ENCODE measurements at places on chromosomes 5 and 9.

DNA sequence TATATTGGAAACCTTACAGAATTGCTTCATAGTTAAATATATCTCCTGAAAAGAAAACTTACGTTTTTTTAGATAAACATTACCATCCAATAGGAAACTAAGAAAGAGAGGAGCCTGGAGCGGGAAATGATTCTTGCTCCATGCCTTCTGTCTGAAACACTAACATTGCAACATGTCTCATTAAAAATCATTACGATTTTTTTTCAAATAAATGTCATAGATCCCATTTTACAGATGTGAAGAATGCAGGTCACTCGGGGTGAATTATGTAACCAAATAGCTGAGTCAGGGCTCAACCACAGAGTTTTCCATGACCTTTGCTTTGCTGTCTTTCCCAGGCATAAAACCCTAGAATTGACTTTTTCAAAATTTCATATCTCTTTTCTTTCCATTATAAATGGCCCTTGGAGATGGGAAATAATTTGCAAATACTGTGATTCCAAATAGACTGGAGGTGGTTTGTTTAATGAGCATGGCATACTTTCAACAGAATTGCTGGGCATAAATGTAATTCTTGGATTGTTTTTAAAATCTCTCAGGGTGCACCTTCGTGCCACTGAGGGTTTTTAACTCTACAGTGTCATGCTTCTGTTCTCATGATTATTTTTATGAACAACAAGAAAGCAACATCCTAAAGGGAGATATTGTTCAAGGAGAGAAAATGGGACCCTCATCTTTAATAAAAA, 302.8 kb downstream of the EBF1 start:
- no peak for DNase-seq

DNA sequence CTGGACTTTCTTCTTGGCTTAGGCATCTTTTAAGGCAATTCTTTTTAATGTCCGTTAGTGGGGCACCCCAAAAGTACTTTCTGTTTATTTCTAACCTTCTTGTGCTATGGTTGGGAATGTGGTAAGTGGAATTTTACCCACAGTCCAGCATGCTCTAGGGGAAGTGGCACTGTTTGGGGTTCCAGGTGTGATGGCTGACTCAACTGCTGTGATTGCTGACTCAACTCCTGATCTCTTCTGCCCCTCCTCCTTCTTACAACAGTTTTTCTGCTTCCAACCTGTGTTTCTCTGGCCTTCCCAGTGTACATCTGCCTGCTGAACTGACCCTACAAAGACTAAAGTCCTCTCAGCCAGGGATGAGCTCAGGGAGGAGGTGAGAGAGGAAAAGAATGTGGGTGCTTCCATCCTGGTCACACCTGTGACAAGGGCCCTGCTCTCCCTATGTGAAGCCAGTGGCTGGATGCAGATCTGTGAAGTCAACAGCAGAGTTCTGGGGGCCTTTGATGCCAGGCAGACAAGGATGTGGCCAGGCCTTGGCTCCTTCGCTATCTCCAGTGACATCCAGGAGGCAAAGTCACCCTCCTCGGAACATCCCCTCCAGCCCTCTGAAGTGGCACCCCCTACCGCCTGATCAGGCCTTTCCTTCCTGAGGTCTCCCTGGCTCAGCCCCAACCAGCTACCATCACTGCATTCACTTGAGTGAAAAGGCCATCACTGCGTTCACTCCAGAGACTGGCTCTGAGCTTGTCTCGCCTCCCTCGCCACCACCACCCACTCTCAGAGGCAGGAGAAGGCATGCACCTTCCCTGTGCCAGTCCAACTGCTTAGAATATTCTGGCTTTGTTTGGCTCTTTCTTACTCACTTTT, 72.2 kb downstream of the C5orf15 start:
- DNase-seq: no peak

DNA sequence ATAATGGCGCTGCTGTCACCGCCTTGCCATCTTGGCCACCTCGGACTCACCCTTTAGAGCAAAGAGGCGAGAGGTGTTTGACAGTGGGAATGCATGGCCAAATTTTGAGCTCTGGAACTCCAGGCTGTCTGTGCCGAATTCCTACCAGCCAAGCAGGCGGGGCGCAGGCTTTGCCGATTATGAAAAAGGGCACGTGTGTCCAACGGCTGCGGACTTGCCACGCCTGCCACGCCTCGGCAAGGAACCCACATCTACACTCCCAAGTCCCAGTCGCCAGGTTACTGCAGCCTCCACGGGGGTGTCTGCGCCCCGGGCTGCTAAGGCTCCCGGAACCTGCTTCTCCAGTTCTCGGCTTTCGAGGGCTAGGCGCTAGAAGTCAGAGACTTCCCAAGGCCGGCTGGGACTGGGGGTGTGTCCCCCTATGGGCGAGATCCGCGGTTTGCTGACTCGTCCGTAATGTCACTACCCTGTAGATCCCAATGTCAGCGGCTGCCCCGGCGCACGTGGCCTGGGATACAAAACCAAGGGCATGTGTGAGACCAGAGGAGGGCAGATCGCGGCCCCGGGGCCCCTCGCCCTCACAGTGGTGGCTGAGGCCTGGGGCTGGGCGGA, 2.8 kb downstream of the NPR3 start:
- DNase-seq: no peak

DNA sequence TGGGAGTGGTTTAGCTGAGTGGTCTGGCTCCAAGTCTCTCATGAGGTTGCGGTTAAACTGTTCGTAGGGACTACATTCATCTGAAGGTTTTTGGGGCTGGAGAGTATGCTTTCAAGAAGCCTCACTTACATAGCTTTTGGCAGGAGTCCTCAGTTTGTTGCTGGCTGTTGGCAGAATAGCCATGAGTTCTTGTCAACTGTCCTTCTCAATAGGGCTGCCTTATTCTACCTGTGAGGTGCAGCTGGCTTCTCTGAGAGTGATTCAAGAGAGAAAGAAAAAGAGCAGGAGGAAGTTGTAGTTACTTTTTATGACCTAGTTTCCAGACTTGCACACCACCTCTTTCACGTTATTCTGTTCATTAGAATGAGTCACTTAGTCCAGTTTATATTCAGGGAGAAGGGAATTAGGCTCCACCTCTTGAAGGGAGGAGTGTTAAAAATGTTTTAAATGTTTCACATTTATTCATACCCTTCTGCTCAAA, 33.2 kb downstream of the YTHDC2 start:
- DNase-seq: no peak

DNA sequence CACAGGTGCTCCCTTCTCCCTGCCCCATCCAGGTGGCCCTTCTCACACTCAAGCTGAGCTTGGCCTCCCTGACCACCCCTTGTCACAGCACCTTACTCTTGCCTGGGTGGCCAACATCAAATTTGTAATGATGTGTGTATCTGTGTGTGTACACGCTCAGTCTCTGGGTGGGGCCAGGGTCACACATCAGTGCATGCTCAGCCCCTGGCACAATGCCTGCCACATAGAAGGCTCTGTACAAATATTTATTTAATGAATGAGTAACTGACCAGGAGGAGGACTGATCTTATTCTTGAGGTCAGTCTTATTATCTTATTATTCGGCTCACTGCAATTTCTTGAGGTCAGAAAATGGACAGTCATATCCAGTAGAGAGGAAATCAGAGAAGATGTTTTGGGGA, 41.3 kb upstream of the HAND1 start:
- DNase-seq: no peak

Measured in renal pelvis (tissue), 12 donors.